CD4-positive, alpha-beta T cell treated with Interleukin-6 for 4 hours (primary cell): ENCODE measurements at places on chromosomes 4 and X.
A peak's percentile ranks its signal among the peaks of the same experiment; 100 is the strongest.

- no peak for DNase-seq
Measured at GRCh38 chr4:75886104-75886503, 16.1 kb downstream of the PPEF2 start.

DNA sequence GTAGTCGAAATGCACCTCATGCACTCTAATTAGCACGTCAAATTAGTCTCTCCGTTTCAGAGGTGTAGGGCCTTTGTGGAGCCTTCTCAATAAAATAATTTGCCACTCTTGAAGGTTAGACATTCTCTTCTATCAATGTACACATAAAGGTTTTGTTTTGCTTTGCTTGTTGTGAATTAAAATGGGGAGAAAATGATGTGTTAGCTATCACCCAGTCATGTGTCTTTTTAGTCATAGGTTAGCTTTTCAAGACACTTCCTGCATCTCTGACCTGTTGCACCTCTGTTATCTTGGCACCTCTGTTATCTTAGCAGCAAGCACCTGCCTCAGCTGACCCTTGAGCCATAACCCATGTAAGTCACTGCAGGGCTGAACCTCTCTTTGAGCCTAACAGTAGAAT lies 936 bp downstream of the TMEM144 start:
- no peak for DNase-seq

- DNase-seq: no peak
Measured at GRCh38 chr4:31126881-31127398, 406.8 kb downstream of the PCDH7 start.

DNA sequence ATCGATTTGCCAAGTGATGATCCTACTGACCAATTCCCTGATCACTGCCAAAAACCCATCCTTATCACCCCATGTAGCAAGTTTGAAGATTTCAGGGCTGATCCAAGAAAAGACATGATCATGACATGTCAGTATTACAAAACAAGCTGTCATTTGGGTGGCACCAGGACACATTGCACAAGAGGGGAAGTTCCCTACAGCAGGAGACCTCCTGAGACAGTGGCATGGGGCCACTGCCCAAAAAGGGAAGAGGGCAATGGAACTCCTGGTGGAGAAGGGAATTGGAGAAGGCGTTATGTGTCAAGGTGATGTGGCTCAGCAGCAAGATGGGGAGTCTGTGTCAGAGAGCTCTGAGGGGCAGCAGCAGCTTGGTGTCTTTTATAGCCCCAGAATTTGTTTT lies 43.4 kb downstream of the ZNF182 start:
- no peak for DNase-seq

DNA sequence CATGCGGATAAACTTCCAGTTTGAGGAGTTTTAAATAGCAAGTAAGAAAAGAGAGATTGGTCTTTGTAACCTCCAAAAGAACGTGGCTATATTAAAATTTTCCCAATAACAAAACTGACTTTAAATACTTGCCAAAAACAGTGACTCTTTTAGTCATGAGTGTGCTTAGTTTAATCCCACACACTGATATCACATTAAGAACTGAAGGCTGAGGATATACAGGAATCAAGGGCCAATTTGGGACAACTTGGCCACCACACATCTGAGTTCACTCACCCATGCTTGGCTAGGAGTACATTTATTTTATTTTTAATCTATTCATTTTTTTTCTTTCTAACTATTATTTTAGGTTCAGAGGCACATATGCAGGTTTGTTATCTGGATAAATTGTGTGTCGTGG lies 110.2 kb downstream of the APBB2 start:
- no peak for DNase-seq

GRCh38 chrX:40582811-40583210 lies 2.0 kb downstream of the ATP6AP2 start:
- no peak for DNase-seq

DNA sequence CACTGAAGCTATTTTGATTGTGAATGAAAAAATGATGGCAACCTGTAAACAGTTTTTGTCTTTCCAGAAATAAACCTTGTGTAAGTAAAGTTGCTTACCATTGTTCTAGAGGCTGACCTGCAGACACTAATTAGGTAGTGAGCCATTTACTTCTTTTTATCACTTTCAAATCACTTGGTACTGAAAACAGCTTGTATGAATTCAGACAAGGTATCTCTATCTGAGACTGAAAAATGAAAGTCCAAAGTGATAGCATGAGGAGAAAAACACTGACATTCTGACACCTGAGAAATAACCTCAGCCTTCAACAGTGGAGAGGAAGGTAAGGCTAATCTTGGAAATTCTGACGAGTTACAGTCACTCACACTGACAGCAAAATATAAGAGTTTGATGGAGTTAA lies 238.8 kb downstream of the GPC3 start:
- no peak for DNase-seq

GRCh38 chr4:47075919-47076318 lies 44.6 kb downstream of the GABRB1 start:
- no peak for DNase-seq

DNA sequence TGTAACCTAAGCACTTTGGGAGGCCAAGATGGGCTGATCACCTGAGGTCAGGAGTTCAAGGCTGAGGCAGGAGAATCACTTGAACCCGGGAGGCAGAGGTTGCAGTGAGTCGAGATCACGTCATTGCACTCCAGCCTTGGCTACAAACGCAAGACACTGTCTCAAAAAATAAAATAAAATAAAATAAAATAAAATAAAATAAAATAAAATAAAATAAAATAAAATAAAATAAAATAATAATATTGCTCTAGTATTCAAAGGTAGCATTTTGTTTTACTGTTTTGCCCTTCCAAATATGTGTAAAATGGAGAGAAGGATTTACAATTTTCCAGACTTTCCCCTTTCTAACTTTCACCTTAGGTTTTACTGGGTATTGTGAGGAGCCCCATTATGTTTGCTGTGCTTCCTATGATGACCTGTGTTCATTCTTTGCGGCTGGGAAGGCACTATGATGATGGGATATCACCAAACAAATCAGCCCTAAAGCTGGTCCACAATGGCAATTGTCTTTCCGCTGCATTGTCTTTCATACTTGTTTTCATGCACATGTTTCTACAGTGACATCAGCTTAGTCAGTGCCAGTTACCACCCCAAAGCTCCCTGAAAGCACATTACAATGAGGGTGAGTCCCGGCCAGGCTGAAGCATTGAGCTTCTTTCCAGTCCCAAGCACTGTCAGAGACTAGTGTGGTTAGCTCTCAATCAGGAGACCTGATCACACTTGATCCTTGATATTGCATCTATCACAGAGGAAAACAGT lies 50.8 kb downstream of the DTHD1 start:
- no peak for DNase-seq

GRCh38 chrX:15345976-15346375 lies 10.7 kb upstream of the PIGA start:
- DNase-seq: no peak

DNA sequence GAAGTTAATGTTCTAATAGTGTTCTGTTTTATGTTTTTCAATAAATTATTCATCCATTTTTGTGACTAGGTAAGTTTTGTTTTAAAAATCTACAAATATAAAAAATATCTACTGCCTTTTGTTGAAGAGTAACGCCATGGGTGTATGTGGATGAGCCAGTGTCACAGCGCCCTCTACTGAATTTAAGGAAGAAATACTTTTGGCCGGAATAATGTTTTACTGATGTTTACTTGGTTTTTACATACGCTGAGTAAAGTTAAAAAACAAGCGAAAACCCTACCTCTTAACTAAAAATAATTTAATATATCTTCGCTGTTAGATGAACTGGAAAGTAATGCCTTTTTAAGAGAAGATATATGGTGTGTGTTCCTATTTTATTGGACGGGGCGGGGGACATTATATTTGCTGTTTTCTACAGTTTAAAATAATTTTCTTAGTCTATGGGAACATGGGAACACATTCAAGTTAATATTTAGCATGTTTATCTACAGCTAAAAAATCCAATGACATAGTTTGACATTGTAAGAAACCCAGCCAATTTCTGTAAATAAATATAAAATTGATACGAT lies 86.1 kb downstream of the CPE start:
- peak; percentile 14 for DNase-seq
